ENCODE measurements at places on chromosomes 16 and 17. TPM values are rescaled to one million over a fixed set of nuclear protein-coding genes. Genes with fewer than 3 reads are reported as not detected.

OR3A2 gene
- 0.71 TPM for total RNA-seq

- no peak for DNase-seq
Observed at GRCh38 chr17:72692676-72693075, 399.8 kb downstream of the SLC39A11 start.

DNA sequence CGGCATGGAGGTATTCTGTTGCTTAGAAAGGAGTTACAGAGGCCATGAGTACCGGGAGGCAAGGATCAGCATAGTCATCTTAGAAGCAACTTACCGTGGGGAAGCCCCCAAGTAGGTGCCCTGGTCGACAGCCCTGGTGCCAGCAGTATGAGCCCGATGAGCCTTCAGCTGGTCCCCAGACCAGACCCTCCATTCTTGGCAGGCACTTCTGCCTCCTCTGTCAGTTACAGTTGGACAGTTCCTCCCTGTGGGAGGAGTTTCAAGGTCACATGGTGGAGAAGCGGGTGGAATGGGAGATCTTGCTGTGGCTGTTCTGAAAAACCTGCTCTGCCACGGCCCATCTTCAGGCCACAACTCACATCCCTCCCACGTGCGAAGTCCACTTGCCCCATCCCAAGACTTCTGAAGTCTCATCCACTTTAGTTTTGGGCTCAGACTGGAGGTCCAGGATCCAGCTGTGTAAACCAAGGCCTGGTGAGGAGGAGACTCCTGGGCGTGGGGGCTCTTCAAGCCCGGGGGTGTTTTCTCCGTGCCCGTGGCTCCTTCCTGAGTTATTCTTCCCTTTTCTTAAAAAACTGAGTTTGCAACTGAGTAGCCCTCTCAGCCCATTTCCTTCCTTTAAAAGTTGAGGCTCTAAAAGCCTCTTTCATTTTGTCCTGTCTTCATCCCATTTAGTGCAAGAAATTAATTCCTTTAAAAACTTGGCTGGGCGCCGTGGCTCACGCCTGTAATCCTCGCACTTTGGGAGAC, 133.5 kb downstream of the SEC14L1 start:
- DNase-seq, result no peak

DNA sequence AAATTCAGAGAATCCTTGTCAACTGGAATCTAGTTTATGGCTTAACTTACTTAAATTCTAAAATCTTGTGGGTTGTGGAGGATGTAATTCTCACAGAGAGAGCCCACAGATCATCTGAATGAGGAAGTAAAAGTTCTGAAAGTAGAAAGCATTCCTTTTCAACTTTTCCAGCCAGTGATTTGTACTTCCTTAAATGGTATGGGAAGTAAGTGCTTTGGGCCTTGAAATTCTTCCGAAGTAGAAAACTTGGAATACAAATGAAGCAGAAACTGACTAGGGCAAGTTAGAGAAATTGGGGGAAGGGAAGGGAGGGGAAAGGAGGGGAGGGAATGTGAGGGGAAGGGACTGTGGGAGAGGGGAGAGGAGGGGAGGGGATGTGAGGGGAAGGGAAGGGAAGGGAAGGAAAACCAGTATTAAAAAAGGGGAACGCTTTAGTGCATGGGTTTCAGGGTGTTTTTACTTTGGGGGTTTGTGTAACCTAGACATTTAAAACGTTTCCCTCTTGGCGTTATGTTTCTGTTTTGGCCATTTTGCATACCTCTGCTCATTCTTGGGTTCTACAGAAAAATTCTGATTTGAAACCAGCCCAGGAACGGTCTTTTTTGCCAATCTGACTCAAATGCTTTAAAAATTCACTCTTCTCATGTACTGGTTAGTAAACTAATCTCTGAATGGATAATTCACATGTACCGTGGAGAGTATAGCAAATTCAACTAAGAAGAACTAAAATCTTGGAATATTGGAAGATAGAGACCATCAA, 15.5 kb upstream of the SNTB2 start:
- no peak for DNase-seq

DNA sequence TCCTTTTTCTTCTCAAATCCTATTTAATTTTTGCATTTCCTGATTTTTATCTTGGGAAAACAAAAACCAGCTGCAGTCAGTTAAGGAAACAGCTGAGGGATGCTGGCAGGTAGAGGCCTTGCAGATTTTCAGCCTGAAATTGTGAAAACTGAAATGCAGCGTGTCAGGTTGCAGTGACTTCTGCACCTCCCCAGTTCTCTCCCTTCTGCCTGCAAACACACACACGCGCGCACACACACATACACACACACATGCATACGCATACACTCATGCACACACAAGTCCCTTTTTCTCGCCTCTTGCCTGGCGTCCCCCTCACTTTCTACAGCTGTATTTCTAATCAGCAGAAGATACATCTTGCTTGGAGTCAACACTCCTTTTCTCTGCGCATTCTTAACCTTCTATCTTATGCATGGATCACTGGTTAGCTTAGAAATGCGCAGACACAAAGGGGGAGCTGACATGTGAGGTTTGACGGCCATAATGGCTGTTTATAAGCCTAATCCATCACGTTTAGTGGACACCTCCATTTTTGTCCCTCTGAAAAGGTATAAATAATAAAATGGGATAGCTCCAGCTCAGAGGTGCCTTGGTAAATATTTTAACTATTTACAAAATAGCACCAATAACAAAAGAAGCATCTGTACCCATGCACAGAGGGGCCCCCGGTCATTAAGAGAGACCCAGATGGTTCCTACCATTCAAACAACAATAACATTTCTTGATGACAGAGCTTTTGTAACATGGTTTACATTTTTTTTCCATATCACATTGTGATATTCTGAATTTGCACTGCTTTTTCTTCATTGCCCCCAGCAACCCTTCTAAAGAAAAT, 392.1 kb upstream of the SALL1 start:
- DNase-seq, result no peak

DNA sequence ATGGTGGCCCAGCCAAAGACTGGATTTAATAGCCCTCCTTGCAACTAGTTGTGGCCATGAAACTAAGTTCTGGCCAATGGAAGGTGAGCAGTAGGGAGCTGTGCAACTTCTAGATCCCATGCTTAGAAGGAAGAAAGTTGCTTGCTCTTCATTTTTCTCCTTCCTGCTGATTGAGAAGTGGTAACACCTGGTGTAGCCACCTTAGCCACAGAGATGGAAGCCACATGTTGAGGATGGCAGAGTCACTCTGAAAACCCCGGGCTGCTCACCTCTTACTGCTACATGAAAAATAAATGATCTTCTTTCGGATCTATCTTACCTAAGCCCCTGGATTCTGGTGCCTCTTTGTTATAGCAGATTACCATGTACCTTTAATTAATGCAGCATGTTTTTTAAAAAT, 10.3 kb upstream of the ATP5MC1 start:
- DNase-seq, result no peak

- DNase-seq, result no peak
Observed at GRCh38 chr16:56362706-56363105, 62.6 kb downstream of the AMFR start.

SULT1A2 gene
- 2.1 TPM for total RNA-seq

KRTAP17-1 gene
- total RNA-seq, result not detected

DNAH2 gene
- 0.05 TPM for total RNA-seq

SECTM1 gene
- 6.6 TPM for total RNA-seq

DNA sequence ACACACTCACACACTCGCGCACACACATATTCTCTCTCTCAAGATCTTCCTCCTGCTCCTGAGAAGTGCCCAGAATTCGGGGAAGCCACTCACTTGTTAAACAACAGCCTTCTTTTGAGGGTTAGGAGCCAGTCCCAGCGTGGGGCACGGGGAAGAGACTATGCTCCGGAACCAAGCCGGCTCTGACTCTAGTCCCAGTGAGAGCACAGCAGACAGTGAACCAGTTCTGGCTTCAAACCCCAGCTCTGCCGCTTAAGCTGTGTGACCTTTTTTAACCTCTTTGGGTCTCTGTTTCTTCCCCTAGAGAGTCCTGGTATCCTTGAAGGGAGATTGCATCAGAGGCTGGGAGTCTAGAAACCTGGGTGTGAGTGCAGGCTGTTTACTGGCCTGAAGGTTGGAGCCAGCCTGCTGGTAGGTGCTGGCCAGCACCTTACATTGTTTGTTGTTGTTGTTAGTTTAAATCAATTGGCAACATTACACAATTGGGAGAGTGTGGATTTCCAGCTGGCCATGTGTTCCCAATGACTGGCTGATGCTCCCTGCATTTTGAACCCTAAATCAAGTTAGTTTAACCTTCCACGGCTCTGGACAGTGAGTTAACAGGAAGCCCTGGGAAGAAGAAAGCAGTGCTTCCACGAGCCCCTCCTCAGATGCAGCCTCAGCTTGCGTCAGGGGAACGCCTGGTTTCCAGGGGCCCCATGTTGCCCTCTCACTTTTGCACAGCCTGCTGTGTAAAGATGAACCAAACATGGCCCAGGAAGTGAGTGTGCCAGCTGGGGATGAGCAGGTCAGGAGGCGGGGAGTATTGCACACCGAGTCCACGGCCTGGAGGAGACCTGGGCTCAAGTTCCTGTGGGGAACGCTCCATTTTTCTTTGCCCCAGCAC, 71.5 kb downstream of the GAS7 start:
- DNase-seq, result no peak

CRISPLD2 gene
- total RNA-seq, result 36.1 TPM

- no peak for DNase-seq
Observed at GRCh38 chr17:11547853-11548252, 50.4 kb upstream of the DNAH9 start.

DNA sequence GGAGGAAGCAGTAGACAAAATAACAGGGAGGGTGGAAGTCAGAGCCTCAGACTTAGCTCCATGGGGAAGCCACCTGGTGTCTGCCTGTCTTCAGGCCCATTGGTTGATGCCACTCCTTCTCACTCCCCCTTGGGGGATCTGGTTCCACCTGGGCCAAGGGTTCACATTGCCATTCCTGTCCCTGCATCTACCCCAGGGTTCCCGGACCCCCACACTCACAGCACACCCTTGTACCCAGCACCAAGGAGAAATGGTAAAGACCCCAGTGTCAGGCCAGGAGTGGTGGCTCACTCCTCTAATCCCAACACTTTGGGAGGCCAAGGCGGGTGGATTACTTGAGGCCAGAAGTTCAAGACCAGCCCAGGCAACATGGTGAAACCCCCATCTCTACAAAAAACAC, 1.0 kb upstream of the CA7 start:
- no peak for DNase-seq

NPIPB9 gene
- total RNA-seq, result 0.35 TPM

DNA sequence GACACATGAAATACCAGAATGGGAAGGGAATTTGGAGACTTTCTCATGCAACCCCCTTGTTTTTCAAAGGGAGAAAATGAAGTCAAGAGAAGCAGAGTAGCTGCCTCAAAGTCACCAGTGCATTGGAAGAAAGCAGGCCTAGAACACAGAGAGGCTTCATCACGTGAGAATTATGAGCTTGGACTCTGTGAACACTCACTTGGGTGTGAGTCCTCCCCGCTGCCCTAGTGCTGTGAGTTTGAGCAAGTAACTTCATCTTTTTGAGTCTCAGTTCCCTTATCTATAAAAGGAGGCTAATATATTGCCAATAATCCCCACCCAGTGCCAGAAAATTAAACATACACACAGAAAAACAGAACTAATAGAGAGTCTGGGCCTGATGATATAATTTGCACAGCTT, 315.8 kb downstream of the XYLT1 start:
- no peak for DNase-seq

- no peak for DNase-seq
Observed at GRCh38 chr17:5211458-5211857, 19.8 kb upstream of the ZNF594 start.

- DNase-seq, result no peak
Observed at GRCh38 chr17:46922487-46922803, 515 bp upstream of the GOSR2 start.

TUBB3 gene
- 8.8 TPM for total RNA-seq

GRCh38 chr17:77649717-77650211, 308.7 kb upstream of the TNRC6C start:
- DNase-seq, result no peak

PRCD gene
- 5.5 TPM for total RNA-seq

DNA sequence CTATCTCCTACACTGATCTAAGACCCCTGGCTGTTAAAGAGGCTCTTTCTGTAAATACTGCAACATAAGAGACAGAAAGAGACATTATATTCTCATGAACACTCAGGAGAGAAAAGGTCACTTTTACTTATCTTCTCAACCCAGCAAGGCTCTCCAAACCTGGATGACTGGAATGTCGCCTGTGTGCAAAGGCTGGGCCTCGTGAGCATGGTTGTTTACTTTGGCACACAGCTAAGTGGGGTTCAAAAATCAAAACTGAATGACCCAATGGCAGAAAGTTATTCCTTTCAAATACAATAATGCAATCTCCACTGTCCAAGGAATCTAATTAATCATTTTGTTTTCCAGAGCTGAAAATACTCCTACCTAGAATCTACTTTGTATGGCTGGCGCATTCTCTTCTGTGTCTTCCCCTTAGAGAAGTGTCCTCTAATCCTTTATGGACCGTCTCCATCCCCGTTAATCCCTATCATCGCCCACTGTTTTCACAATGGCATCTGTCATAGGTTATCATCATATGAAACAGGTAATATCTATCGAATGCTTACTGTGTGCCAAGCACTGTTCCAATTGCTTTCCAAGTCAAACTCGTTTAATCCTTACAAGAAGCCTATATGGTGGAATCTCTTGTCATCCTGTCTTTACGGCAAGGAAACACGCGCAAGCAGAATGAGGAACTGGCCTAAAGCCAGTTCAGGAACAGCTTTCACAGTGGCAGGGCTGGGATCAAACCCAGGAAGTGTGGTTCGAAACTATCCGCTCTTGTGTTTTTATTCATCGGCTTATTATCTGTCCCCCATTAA, 1.3 kb downstream of the SLX4 start:
- DNase-seq, result no peak

- DNase-seq, result no peak
Observed at GRCh38 chr16:1997494-1998359, 8.0 kb downstream of the SYNGR3 start.

GRCh38 chr17:565521-565920, 149.1 kb downstream of the VPS53 start:
- DNase-seq, result no peak

DNA sequence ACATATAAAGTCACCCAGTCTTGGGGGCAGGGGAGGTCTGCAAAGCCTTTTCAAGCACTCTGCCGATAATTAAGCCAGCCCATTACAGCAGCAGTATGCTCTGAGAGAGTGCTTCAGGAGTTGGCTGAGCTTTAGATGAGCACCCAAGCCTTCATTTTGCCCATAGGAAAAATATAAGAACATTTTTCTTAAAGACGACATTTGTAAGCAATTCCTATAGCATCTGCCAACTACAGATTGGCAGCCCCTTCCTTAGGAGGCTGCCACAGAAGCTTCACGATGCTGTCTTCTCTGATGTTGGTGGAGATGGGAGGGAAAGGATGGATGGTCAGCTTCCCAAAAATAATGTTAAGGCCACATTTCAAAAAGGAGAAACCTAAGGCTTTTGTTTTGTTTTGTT, 367.5 kb downstream of the XYLT1 start:
- no peak for DNase-seq

GPR142 gene
- total RNA-seq, result not detected

PLXDC1 gene
- 7.6 TPM for total RNA-seq

All from left cardiac atrium (tissue), 4 donors.